ENCODE measurements at places on chromosomes 4 and X.

- no peak for DNase-seq
Measured at GRCh38 chr4:112185334-112185733, 40.1 kb downstream of the FAM241A start.

DNA sequence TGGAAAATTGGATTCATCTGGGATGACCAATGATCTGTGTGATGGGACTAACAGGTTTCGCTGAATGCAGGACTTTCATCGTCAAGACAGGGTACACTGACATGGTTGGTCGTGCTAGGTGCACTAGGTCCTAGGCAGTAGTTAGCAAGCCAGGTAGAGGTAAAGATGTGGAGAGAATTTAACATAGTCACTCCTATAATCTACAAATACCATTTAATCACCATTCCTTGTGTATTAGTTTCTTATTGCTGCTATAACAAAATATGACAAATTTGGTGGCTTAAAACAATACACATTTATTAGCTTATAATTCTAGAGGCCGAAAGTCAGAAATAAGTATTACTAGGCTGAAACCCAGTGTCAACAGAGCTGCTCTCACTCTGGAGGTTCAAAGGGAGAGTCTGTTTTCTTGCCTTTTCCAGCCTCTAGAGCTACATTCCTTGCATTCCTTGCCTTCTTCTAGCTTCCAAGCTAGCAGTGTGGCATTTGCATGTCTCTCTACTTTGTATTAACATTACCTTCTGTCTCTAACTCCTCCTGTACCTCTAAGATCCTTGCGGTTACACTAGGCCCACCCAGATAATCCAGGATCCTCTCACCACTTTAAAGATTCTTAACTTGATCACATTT, 98.7 kb upstream of the GRIA3 start:
- no peak for DNase-seq

GRCh38 chr4:24063731-24064130, 173.9 kb upstream of the PPARGC1A start:
- no peak for DNase-seq

DNA sequence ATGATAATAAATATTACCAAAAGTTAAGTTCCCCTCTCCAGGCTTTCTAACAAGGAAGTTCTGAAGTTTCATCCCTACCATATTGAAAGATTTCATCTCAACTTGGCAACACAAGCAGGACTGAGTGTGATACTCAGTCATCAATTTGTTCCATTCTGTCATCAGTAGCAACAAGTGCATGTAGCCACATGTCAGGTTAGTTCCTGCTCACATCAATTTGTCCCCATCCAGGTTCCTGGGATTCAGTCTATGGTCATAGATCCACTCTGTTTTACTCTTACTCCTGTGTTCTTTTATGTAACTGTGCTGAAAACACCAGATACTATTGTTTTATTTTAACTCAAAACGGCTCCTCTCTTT, 22.2 kb downstream of the SMPX start:
- DNase-seq = no peak

GRCh38 chr4:137206781-137207180, 325.5 kb downstream of the PCDH18 start:
- DNase-seq = no peak

- DNase-seq = no peak
Measured at GRCh38 chr4:179597301-179597700, 2155.1 kb upstream of the AGA start.

DNA sequence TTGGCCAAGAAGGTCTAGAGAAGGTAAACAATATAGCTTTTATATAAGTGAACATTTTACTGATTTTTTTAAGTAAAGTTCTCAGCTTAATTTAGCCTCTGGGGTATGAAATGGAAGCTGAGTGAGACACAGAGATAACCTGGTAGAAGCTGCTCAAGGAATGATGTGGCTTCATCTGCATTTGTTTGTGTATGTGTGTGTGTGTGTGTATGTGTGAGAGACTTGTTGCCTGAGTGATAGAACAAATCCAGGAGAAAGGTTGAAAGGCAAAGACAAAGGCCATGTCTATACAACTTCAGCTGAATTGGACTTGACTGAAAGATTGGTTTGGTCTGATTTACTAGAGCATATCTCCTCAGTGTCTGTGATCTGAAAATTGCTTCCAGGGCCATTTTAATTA, 63.6 kb downstream of the PCDH7 start:
- no peak for DNase-seq

- DNase-seq = no peak
Measured at GRCh38 chr4:121030711-121031110, 41.6 kb downstream of the NDNF start.

DNA sequence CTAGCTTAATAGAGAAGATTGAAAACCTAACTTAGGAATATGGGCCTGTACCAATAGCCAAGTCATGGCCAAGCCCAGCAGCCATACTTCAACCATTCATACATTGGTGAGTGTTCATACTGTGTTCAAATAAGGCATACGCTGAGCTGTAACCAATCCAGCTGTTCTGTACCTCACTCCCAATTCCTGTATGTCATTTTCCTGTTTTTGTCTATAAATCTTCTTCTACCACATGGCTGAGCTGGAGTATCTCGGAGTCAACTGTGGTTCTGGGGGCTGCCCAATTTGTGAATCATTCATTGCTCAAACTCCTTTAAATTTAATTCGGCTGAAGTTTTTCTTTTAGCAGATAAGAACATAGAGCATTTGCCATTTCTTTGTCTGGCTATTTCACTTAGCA, 195.3 kb upstream of the ANKRD50 start:
- DNase-seq = no peak

DNA sequence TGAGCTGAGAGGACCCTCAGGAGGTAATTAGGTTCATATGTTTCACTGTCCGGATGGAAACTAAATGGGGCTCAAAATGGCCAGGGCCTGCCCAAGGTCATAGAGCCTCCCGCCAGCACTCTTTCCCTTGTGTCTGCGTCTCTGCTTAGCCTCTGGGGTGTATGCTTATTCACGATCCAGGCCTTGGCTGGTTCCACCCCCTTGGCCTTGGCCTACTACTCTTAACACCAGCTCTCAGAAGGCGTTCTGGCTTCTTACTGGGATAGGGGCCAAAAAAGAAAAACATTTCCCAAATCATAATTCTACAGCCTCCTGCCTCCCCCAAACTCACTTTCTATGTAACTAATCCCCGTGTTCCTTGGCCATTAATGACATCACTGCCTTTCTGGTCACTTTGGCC, 68.8 kb downstream of the RTL5 start:
- no peak for DNase-seq

- DNase-seq = no peak
Measured at GRCh38 chr4:56197387-56197786, 189.9 kb downstream of the AASDH start.

DNA sequence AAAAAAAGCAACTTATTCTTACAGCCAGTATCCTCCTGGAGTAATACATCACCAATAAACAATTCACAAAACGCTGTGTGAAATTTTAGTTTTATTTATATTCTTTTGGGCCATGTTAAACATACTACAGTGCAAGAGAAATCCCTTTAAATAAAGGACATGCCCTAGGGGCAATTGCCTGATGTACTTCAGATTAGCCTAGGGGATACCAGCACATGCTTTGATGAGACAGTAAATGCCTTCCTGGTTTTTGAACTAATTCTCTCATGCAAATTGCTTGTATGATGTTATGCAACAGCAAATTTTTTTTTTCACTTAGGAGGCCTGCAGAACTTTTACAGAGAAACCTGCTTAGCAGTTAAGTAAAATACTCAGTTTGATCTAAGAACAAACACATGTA, 711.9 kb upstream of the FRG1 start:
- no peak for DNase-seq

GRCh38 chrX:115452251-115452650, 108.7 kb upstream of the PLS3 start:
- DNase-seq = no peak
